ENCODE measurements at places on chromosomes 12 and 14.

GRCh38 chr12:53623548-53624385 lies 2.4 kb downstream of the ATF7 start:
- DNase-seq: no peak

DNA sequence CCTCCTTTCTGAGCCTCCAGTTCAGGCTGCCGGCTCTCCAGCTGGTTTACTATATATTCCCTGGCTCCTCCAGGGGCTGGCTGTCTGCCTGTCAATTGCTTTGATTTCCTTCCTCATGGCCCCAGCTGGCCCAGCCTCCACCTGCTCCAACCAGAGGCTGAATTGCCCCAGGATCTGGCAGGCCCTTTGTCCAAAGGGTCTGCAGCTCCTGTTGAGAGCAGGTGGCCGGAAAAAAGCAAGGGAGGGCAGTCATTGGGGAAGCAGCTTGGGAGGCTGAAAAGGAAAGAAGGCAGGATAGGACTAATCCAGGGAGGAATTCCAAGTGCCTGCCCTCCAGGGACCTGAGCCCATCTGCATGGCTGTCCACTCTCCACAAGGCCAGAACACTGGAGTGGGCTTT lies 25.3 kb downstream of the PAH start:
- DNase-seq: peak; percentile 31

DNA sequence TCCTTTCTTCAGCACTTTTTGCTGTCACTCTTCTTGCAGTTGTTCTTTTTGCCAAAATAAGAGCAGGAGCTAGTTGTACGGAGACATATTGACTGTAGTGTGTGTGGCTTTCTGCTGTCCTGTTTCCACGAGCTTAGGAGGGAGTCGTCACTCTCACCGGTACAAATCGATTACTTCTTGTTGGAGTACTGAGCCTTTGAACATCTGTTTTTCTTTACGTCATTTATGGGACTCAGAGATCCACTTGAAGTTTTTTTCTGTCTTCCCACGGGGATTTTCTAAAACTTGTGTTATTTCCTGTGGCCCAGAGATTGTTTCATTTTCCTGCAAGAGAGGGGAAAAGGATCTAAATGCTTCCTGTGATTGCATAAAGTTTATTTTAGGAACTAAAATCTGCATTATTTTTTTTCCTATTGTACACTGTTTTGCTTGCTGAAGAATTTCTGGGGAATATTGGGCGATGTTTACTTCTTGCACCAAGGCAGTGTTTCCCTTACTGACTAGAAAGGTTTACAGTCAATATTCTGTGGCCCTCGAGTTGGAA lies 199.8 kb upstream of the ARHGAP5 start:
- no peak for DNase-seq

GRCh38 chr14:95046711-95047681 lies 110.3 kb downstream of the DICER1 start:
- peak; percentile 19 for DNase-seq
